Activated CD4-positive, alpha-beta T cell treated with anti-CD3 and anti-CD28 coated beads for 36 hours (primary cell): ENCODE measurements at places on chromosomes 7 and 10.

- DNase-seq: no peak
- no peak overlapping the region for H3K27ac ChIP-seq
- H3K27me3 ChIP-seq: peaks cover 6% of the 10 kb centered on the region
- H3K4me3 ChIP-seq: no peak overlapping the region
- H3K36me3 ChIP-seq: no peaks in the 10 kb centered on the region
Observed at GRCh38 chr10:93095225-93095624, 21.5 kb downstream of the CYP26A1 start.

GRCh38 chr7:74482629-74483401 lies 29.1 kb downstream of the GTF2IRD1 start:
- no peak for DNase-seq
- no peak overlapping the region for H3K27ac ChIP-seq
- no peaks in the 10 kb centered on the region for H3K36me3 ChIP-seq

GRCh38 chr7:154587792-154588191 lies 415.1 kb downstream of the PAXIP1 start:
- no peak for DNase-seq
- H3K27ac ChIP-seq: no peak overlapping the region
- no peaks in the 10 kb centered on the region for H3K4me1 ChIP-seq
- H3K27me3 ChIP-seq: no peaks in the 10 kb centered on the region
- H3K36me3 ChIP-seq: no peaks in the 10 kb centered on the region

DNA sequence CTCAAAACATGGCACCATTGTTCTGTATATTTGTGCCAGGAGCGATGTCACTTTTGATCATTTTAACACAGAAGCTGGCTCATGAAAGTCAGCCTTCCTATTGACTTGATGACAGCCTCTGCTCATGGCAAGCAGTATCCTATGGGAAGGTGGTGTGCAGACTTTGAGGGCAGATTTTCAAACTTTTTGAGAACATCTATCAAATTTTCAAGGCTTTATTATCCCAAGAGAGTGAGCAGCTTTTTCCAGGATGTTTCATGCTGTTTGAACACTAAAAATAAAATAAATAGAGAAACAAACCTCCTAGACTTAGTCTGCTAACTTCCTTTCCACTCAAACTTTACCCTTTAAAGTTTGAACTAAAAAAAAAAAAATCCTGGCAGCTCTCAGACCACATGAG lies 20.3 kb downstream of the FAM13C start:
- H3K4me1 ChIP-seq: no peaks in the 10 kb centered on the region
- no peak overlapping the region for H3K27ac ChIP-seq
- H3K27me3 ChIP-seq: no peaks in the 10 kb centered on the region
- no peaks in the 10 kb centered on the region for H3K36me3 ChIP-seq
- no peak for DNase-seq
